ENCODE measurements at places on chromosomes 13 and 19.

DNA sequence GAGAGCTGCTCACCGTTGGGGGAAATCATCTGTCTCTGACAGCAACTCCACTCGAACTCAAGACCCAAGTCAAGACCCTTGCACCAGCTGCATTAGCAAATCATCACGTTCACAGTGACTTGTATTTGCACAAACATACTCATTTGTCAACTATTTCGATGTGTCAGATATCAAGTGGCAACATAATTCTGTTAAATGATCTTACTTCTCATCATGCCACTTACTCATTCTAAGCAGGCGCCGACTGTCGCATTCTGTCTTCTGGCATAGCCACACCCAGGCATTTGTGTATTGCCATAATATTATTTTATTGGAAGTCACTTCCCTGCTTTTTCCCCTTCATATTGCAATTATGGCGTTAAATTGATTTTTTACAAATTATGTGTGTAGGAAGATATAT lies 23.0 kb upstream of the ATP1A3 start:
- DNase-seq: no peak

DNA sequence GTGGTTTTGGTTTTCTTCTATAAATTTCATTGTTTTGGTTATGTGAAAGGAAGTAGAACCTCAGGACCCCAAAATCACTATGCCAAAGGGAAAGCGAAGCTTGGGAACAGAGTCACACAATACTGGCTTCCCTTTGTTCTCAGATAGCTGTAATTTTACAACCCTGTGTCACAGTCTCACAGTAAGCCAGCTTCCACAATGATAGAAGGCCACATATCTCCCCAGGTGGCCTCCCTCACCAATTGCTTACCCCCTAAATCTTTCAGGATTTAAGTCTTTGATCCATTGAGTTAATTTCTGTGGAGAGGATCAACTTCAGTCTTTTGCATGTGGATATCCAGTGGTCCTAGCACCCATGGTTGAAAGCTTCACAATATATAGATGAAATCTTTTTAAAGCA lies 58.7 kb downstream of the SLC15A1 start:
- DNase-seq: no peak

GRCh38 chr19:45657520-45658167 lies 10.4 kb upstream of the GIPR start:
- DNase-seq: no peak

DNA sequence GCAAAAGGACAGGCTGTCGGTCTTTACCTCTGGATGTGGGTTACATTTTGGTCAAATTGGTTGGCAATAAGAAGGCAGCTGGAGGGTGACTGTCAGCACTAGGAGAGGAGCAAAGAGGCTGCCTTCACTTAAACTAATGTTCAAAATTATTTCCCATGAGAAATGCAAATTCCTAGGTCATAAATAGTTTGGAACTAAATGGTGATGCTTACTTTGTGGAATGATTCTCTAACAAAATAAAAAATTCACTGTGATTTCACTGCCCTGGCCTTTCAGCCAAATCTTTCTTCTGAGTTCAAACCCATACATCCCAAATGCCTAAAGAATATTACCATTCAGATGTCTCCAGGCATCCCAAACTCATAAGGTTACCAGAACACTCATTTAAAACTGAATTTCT lies 25.0 kb upstream of the OXGR1 start:
- DNase-seq: no peak

- no peak for DNase-seq
Measured at GRCh38 chr19:46442808-46443450, 14.2 kb upstream of the PNMA8C start.

- peak; percentile 71 for DNase-seq
Measured at GRCh38 chr13:65090186-65090585, 2139.9 kb downstream of the PCDH9 start.

Measured in spinal cord (tissue), 10 donors.